ENCODE measurements at places on chromosomes 1 and 21.

DNA sequence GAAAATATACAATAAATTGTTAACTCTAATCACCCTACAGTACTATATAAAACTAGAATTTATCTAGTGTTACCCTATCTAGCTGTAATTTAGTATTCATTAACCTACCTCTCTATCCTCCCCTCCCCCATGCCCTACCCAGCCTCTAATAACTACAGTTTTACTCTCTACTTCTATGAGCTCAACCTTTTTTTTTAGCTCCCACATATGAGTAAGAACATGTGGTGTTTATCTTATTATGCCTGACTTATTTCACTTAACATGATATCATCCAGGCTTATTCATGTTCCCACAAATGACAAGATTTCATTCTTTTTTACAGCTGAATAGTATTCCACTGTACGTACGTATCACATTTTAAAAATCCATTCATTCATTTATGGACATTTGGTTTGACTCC lies 46.0 kb upstream of the WARS2 start:
- no peak for DNase-seq

DNA sequence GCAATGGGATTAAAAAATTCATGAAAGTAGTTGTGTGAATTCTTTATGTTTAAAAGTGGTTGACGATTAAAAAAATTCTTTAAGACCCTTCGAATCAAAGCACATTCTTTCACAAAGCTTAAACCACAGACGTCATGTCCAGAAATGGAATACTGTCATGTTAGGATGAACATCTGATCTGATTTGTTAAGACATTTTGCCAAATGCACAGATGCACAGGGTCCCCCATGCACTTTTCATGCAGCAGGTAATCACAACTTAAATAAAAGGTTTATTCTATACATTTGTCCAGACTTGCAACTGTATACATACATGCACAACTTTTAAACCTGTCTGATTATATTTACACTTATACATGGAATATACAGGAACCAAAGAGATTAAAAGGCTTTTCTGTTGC lies 103.3 kb downstream of the NRIP1 start:
- no peak for DNase-seq

DNA sequence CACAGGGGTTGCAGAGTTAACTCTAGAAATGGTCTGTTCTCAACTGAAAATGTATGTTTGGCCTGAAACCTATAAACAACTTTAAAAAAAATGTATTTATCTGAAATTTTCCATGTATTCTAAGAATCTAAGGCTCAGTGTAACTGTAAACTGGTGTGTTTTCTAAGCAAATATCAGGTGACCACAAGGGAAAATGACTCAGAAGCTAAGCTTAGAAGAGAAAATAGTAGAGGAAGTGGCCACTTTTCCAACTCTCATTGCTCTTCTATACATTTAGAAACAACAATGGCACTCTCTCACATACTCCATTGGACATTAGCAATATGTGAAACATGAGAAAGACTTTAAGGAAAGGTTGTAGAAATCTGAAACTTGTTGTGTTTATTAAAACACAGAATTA lies 7.5 kb downstream of the TNFSF18 start:
- no peak for DNase-seq

- DNase-seq: no peak
These were observed 17.4 kb upstream of the SLC2A5 start for GRCh38 chr1:9086796-9087195.

GRCh38 chr1:177799746-177800145 lies 170.1 kb downstream of the SEC16B start:
- no peak for DNase-seq

- DNase-seq: no peak
These were observed 60.4 kb downstream of the IRF2BP2 start for GRCh38 chr1:234549447-234550021.

DNA sequence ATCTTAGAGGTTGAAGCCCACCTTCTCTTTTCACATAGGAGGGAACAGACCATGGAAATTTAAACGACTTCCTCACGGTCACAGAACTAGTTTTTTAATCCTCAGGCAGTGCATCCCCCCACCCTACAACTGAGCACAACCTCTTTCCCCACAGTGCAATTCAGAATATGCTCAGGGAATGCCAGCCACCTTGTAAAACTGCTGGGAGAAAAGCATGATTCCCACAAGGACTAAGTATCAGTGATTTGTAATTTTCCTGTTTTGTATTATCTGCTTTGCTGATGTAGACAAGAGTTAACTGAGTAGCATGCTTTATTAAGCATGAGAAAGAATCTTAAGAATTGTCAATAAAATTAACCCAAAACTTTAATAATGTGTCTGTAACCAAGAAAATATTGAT lies 23.8 kb downstream of the TMEM50A start:
- DNase-seq: no peak

GRCh38 chr1:78153092-78153736 lies 107.4 kb downstream of the GIPC2 start:
- no peak for DNase-seq

- no peak for DNase-seq
These were observed 23.8 kb upstream of the SLC22A15 start for GRCh38 chr1:115952547-115952946.

DNA sequence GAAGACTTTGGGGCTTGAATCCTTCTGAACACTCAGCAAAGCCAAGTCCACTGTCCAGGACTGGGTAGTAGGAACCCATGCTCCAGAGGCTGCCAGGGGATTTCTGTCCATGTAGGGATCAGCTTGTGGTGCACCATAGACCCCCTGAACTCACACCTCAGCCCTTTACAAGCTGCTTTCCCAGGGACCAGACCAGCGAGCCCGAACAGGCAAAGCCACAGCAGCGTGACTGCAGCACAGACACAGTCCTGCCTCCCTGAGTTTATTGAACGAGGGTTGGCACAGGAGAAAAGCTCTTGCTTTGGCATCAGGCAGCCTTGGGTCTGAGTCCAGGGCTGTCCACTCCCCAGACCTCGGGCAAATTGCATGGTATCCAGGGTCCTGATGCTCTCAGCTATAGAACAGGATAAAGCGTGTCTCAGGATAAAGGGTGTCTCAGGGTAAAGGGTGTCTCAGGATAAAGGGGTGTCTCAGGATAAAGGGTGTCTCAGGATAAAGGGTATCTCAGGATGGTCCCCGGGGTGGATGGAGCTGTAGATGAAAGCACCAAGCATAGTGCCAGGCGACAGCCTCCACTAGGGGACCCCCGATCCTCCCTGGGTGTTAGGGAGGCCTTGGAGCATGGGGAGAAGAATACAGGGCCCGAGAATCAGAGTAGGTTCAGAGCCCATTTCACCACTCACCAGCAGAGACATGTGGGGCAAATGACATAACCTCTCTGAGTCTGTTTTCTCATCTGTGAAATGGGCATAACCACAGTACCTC lies 648.8 kb downstream of the NPHP4 start:
- no peak for DNase-seq

DNA sequence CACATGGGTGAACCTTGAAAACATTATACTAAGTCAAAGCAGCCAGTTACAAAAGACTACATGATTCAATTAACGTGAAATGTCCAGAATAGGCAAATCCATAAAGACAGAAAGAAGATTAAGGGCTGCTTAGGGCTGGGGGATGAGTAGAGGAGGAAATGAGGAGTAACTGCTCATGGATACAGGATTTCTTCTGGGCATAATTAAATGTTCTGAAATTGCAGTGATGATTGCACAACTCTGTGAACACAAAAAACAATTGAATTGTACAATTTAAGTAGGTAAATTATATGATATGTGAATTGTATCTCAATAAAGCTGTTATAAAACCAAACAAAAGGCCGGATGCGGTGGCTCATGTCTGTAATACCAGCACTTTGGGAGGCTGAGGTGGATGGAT lies 52.2 kb downstream of the RERE start:
- no peak for DNase-seq

DNA sequence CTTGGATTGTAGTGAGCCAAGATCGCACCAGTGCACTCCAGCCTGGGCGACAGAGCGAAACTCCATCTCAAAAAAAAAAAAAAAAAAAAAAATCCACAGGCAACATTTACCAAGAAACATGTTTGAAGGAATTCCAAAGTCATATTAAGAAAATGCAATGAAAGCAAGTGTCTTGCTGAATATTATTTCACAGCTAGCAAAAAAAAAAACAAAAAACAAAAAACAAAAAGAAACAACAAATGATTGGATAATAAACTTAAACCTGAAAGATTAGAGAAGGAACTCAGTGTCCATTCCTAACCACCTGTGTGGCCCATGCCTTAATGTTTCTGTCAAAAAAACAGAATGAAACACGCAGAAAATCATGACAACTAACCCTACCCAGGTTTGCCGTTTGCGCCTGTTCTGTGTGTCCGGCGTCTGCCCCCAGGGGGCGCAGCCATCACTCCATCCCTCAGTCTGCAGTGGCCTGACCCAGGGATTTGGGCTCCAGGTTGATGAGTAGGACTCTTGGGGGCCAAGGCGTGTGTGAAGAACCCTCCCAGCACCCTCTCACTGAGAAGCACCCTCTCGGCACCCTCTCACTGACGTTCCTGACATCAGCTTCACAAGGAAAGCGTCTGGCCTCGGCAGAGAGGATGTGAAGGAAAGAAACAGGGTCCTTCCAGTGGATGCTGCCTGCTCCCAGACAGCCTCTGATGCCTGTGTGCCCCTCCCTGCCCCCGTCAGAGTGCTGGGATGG lies 19.2 kb upstream of the PTTG1IP start:
- peak; percentile 69 for DNase-seq

DNA sequence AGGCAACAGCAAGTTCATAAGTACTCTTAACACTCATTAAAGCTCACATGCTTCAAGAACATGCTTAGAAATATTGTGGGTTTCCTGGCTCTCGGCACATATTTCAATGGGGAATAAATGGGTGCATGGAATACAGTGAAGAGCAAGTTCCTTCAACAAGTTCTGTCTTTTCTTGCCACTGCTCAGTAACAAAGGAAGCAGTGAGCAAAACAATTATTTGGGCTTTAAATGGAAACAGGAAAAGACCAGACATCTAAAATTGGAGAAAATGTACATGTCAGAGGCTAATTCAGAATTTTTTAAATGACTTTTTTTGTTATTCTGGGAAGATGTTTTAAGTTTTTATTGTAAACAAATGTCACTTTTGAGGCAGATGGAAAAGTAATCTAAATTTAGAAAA lies 478.7 kb downstream of the SETD4 start:
- no peak for DNase-seq

DNA sequence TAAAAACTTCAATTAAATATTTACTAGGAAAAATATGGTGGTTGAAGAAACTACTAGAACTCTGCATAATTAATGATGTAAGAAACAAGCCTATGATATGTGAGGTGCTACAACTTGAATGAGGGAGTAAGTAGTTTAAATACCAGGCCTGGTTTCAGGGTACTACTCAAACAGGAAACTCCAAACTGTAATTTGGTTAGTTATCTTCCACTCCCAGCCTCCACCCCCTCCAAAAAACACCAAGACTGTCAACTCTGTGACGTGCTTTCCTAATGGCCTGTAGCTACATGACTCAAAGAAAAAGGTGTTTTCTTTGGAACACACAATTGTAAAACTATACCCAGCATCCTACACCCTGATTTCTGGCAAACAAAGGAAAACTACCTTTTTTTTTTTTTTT lies 55.9 kb upstream of the RCC1 start:
- DNase-seq: no peak

GRCh38 chr1:49297783-49298182 lies 521.1 kb upstream of the BEND5 start:
- no peak for DNase-seq

DNA sequence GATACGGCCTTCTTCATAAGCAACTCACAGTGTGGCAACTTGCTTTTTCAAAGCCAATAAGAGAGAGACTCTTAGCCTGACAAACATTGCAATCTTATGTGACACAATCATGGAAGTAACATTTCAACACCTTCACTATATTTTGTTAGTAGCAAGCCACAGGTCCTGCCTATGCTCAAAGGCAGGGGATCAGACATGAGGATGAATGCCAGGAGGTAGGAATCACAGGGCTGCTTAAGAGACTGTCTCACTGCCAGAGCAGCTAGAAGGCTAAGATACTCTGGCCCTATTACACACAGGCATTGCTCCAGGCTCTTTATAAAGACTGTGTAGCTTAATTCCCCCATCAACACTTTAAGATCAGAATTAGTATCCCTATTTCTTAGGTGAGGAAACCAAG lies 236.2 kb upstream of the KAZN start:
- no peak for DNase-seq

DNA sequence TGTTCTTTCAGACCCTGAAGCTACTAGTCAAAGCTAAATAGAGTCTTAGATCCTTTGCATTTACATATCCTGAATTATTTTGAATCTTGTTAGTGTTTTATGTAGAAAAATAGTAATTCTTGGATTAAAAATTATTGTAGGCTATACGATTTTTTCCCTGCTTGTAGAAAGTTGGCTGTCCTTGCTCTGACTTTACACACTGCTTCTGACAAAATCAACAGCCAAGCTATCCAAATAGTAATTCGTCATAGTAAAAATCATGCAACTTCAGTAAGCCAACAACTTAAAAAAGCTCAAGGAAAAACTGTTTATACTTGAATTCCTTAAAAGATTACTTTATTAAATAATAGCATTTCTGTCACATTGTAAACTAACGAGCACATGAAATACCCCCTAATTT lies 7.5 kb upstream of the KRTAP23-1 start:
- no peak for DNase-seq

GRCh38 chr21:45308194-45309068 lies 20.7 kb upstream of the POFUT2 start:
- no peak for DNase-seq

DNA sequence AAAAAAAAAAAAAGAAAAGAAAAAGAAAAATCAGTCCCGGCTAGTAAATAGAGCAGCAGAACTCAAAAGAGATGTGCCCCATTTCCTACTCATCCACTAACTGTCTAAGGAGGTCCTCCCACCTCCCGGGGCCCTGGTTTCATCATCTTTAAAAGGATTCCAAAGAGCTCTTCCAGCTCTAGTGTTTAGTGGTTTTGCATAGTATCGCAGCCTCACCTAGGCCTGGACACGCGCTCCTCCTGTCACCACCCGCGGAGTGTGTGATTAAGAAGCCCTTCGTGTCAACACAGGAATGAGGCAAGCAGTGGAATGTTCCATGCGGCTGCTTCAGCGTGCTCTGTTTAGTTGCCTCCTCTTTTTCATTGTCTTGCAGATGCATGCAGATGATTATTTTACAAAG lies 49.0 kb downstream of the LBR start:
- DNase-seq: no peak

- DNase-seq: no peak
These were observed 46.7 kb downstream of the TRABD2B start for GRCh38 chr1:47950471-47950870.

DNA sequence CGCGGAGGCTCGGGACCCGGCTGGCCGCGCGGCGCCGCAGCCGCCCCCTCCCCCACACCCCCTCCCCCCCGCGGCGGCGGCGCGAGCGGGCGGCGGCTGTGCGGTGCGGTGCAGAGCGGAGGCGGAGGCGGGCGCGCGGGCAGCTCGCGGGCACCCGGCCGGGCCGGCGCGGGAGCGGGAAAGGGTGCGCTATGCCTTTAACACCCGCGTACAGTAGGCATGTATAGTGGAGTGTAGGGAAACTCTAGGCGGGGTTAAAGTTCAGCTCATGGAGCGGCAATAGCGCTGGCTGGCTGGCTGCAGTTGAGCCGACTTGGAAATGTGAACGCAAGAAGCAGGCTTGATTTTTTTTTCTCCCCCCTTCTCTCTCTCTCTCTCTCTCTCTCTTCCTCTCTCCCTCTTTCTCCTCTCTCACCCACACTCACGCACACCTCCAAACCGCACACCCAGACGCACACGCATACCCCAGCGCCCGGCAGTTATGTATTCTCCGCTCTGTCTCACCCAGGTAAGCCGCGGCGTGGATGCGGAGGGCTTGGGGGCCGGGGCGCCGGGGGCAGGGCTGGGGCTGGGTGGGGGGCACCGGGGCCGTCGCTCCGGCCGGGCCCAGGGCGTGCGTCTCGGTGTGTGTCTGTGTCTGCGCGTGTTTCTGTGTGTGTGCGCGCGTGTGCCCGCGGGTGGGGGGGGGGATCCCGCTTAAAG lies at the start of gene NFIA:
Gene NFIA (plus strand): TSS at position 251 of the 702 bp plus-strand sequence.
- peak; percentile 56 for DNase-seq

GRCh38 chr1:87296206-87296605 lies 32.5 kb upstream of the LMO4 start:
- DNase-seq: no peak
